Natural killer cell (primary cell): ENCODE measurements at places on chromosomes 11 and 22.
A peak's percentile ranks its signal among the peaks of the same experiment; 100 is the strongest.

DNA sequence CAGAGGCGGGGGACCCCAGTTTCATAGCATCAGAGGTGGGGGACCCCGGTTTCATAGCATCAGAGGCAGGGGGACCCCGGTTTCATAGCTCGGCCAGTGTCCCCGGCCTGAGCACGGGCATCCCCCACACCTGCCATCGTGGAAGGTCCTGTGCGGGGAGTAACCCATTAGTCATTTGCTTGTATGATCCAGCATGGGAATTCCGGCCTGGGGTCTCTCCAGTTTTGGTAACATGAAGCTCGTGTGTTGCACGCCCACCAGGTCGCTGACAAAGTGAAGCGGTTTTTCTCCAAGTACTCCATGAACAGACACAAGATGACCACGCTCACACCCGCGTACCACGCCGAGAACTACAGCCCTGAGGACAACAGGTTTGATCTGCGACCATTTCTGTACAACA lies 29.0 kb upstream of the KRTAP5-7 start:
- no peaks in the 10 kb centered on the region for H3K27me3 ChIP-seq
- H3K4me1 ChIP-seq, result no peaks in the 10 kb centered on the region
- no peak overlapping the region for H3K4me3 ChIP-seq
- no peak overlapping the region for H3K27ac ChIP-seq
- H3K36me3 ChIP-seq, result peaks cover 66% of the 10 kb centered on the region

- H3K4me3 ChIP-seq, result no peak overlapping the region
- H3K4me1 ChIP-seq, result no peaks in the 10 kb centered on the region
- H3K36me3 ChIP-seq, result no peaks in the 10 kb centered on the region
These were observed 252.6 kb downstream of the SWAP70 start for GRCh38 chr11:9916480-9916879.

DNA sequence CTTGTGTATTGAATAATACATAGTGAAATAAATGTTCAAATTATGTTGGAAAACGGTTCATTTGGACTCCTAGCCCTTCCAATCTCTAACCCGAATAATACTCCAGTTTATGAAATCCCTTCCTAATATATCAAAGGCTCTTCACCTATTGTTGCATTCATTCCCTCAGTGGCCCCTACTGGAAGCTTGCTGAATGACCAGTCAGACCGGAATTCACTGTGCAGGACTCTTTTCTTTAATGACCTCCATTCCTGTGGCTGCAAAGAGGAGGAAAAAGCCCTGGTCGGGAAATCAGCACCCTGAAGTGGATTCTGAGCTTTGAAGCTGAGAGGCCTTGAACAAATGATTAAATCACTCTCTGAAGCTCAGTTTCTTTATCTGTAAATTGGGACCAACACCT lies 19.1 kb upstream of the RCN1 start:
- no peaks in the 10 kb centered on the region for H3K36me3 ChIP-seq
- H3K4me1 ChIP-seq, result no peaks in the 10 kb centered on the region
- H3K27me3 ChIP-seq, result no peaks in the 10 kb centered on the region
- H3K4me3 ChIP-seq, result no peak overlapping the region

GRCh38 chr11:2312232-2313042 lies 10.6 kb downstream of the TSPAN32 start:
- H3K36me3 ChIP-seq, result no peaks in the 10 kb centered on the region
- no peak overlapping the region for H3K27ac ChIP-seq
- peaks cover 59% of the 10 kb centered on the region for H3K4me1 ChIP-seq
- DNase-seq, result no peak
- H3K27me3 ChIP-seq, result no peaks in the 10 kb centered on the region

- no peaks in the 10 kb centered on the region for H3K27me3 ChIP-seq
- H3K4me1 ChIP-seq, result peaks cover 68% of the 10 kb centered on the region
- no peaks in the 10 kb centered on the region for H3K36me3 ChIP-seq
- H3K27ac ChIP-seq, result no peak overlapping the region
- H3K4me3 ChIP-seq, result no peak overlapping the region
These were observed 37.8 kb upstream of the GRAMD4 start for GRCh38 chr22:46582281-46582933.

- no peaks in the 10 kb centered on the region for H3K36me3 ChIP-seq
- peak overlapping the region; percentile 61 for H3K4me3 ChIP-seq
- no peak for DNase-seq
- no peaks in the 10 kb centered on the region for H3K27me3 ChIP-seq
- peak overlapping the region; percentile 68 for H3K27ac ChIP-seq
These were observed 14.7 kb downstream of the SSH3 start for GRCh38 chr11:67317888-67318555.

- no peak overlapping the region for H3K4me3 ChIP-seq
- no peaks in the 10 kb centered on the region for H3K27me3 ChIP-seq
- peaks cover 95% of the 10 kb centered on the region for H3K4me1 ChIP-seq
- no peaks in the 10 kb centered on the region for H3K36me3 ChIP-seq
These were observed 2.8 kb upstream of the CYTH4 start for GRCh38 chr22:37279331-37280181.

- H3K27ac ChIP-seq, result peak overlapping the region; percentile 93
- no peaks in the 10 kb centered on the region for H3K27me3 ChIP-seq
- peaks cover 10% of the 10 kb centered on the region for H3K4me1 ChIP-seq
These were observed 959 bp upstream of the HIPK3 start for GRCh38 chr11:33256031-33256812.

- H3K36me3 ChIP-seq, result no peaks in the 10 kb centered on the region
- DNase-seq, result no peak
- no peak within 1 kb of the TSS for H3K27ac ChIP-seq
- H3K4me1 ChIP-seq, result no peaks in the 10 kb centered on the region
These were observed at the start of gene TREH for GRCh38 chr11:118679483-118679882. TSS of gene TREH (minus strand) at chr11:118679650. CDS start at chr11:118679627, 23 bp downstream.

DNA sequence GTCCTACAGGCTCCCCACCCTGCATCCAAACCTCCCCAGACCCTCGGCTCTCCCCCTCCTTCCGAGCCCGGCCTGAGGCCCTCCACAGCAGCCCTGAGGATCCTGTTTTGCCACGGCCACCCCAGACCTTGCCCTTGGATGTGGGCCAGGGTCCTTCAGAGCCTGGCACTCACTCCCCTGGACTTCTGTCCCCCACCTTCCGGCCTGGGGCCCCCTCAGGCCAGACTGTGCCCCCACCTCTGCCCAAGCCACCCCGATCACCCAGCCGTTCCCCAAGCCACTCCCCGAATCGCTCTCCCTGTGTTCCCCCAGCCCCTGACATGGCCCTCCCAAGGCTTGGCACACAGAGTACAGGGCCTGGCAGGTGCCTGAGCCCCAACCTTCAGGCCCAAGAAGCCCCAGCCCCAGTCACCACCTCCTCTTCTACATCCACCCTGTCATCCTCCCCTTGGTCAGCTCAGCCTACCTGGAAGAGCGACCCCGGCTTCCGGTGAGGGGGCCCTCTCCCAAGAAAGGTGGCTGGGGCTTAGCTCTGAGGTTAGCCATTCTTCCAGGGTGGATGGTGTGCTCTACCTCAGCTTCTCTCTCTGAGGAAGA lies 2.9 kb downstream of the INPP5J start:
- no peaks in the 10 kb centered on the region for H3K27me3 ChIP-seq
- no peak for DNase-seq
- no peaks in the 10 kb centered on the region for H3K4me1 ChIP-seq
- H3K36me3 ChIP-seq, result no peaks in the 10 kb centered on the region
- no peak overlapping the region for H3K4me3 ChIP-seq
